CD4-positive, CD25-positive, alpha-beta regulatory T cell (primary cell): ENCODE measurements at places on chromosomes 6 and 20. TPM values are rescaled to one million over a fixed set of nuclear protein-coding genes. Genes with fewer than 3 reads are reported as not detected.

The ASCC3 gene
- total RNA-seq = 51.2 TPM

The DEF6 gene
- 247 TPM for total RNA-seq

The KCNS1 gene
- not detected for total RNA-seq

The ATP6V1G2 gene
- total RNA-seq = 3.9 TPM

The OR2H1 gene
- not detected for total RNA-seq

The PKIB gene
- total RNA-seq = 0.62 TPM

The CAP2 gene
- not detected for total RNA-seq

The CYP39A1 gene
- not detected for total RNA-seq

The KIF6 gene
- not detected for total RNA-seq

The HDGFL1 gene
- not detected for total RNA-seq

GRCh38 chr20:34525709-34526416, 9.6 kb downstream of the DYNLRB1 start:
- H3K27me3 ChIP-seq = no peaks in the 10 kb centered on the region
- no peak overlapping the region for H3K27ac ChIP-seq
- peaks cover 8% of the 10 kb centered on the region for H3K4me1 ChIP-seq
- peaks cover 55% of the 10 kb centered on the region for H3K36me3 ChIP-seq

DNA sequence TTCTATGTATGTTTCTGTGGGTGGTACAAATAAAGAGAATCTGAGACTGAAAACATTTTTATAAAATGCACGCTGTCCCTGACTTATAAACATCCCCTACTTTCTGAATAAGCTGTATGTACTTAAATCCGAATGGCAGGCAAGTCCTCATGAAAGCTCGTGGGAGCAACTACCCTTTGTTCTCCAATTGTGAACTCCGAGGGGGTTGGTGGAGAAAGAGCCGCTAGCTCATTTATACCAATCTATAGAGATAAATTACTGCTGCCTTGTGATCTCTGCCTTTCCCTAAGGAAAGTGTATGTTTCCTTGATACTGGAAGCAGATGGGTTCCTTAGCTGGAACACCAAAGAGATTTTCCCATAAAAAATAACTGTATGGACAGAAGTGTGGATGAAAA, 84.5 kb downstream of the GJA10 start:
- no peaks in the 10 kb centered on the region for H3K27me3 ChIP-seq
- H3K36me3 ChIP-seq = no peaks in the 10 kb centered on the region
- H3K4me3 ChIP-seq = no peak overlapping the region

GRCh38 chr20:5780846-5781217, 30.6 kb downstream of the SHLD1 start:
- H3K27ac ChIP-seq = no peak overlapping the region
- H3K4me3 ChIP-seq = no peak overlapping the region
- H3K4me1 ChIP-seq = no peaks in the 10 kb centered on the region
- H3K27me3 ChIP-seq = no peaks in the 10 kb centered on the region

GRCh38 chr20:15487682-15488081, 1085.6 kb downstream of the KIF16B start:
- H3K4me1 ChIP-seq = no peaks in the 10 kb centered on the region
- H3K36me3 ChIP-seq = no peaks in the 10 kb centered on the region
- no peak overlapping the region for H3K27ac ChIP-seq
- no peak for DNase-seq
- no peak overlapping the region for H3K4me3 ChIP-seq

- no peaks in the 10 kb centered on the region for H3K27me3 ChIP-seq
- H3K27ac ChIP-seq = no peak overlapping the region
- H3K36me3 ChIP-seq = peaks cover 10% of the 10 kb centered on the region
- peaks cover 44% of the 10 kb centered on the region for H3K4me1 ChIP-seq
- DNase-seq = no peak
- peak overlapping the region; percentile 90 for H3K4me3 ChIP-seq
These were observed 1.2 kb downstream of the SAYSD1 start for GRCh38 chr6:39113788-39114187.

- H3K4me1 ChIP-seq = no peaks in the 10 kb centered on the region
- no peak overlapping the region for H3K4me3 ChIP-seq
- no peaks in the 10 kb centered on the region for H3K27me3 ChIP-seq
- no peak for DNase-seq
These were observed 30.4 kb downstream of the ZC3H12D start for GRCh38 chr6:149454346-149454848.

DNA sequence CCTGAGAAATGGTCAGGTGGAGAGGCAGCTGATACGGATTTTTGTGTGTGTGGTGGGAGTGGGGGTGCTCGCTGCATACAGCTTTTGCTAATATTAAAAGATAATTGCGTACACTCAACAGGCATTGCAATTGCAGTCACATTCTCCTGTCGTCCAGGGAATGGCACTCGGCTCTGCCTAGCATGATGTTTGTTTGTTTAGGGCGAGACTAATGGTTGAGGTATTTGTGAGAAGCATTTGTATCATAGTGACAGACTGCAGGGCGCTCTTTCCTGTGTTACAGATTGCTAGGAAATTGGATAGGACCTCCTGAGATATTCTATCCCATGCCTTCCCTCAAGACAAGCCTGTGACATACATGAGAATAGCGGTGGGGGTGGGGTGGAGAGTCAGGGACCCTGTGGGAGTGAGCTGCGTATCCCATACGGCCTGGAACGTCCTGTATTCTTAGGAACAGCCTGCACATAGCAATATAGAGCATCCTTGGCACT, 207.4 kb downstream of the SOX4 start:
- no peaks in the 10 kb centered on the region for H3K36me3 ChIP-seq
- DNase-seq = no peak
- H3K27me3 ChIP-seq = no peaks in the 10 kb centered on the region

GRCh38 chr20:33648396-33649004, 13.6 kb upstream of the C20orf144 start:
- H3K27ac ChIP-seq = no peak overlapping the region
- H3K4me3 ChIP-seq = no peak overlapping the region
- DNase-seq = no peak
- H3K27me3 ChIP-seq = no peaks in the 10 kb centered on the region
- H3K36me3 ChIP-seq = peaks cover 18% of the 10 kb centered on the region

DNA sequence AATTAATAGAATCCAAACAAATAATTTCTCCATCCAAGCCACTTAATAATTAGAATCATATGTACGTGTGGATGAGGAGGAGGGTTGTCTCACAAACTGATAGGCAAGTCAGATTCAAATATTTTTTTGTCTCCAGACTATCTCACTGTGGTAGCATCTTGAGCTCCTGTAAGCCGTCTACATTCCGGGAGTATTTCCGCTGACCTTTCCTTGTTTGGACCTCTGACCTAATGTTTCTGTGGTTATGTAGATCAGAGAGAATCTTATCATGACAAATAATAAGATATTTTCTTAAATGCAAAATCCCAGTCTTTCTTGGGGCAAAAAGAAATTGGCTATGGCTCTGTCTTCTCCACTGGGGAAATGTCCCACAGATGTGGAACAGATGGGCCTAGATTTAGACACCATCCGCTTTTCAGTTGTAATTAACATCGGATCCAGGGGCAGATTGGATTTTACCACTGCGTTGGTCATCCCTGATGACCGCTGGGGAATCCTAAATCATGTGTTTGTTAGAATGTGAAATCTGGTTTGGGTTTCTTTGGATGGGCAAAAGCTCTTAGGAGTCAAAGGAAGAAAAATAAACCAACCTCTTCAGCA, 197.1 kb upstream of the RIN2 start:
- H3K27ac ChIP-seq = no peak overlapping the region
- H3K4me3 ChIP-seq = no peak overlapping the region
- H3K4me1 ChIP-seq = no peaks in the 10 kb centered on the region
- no peak for DNase-seq
- H3K27me3 ChIP-seq = no peaks in the 10 kb centered on the region
- H3K36me3 ChIP-seq = no peaks in the 10 kb centered on the region

GRCh38 chr6:164695896-164696295, 613.5 kb downstream of the C6orf118 start:
- no peak overlapping the region for H3K27ac ChIP-seq
- H3K4me1 ChIP-seq = no peaks in the 10 kb centered on the region
- H3K36me3 ChIP-seq = no peaks in the 10 kb centered on the region
- H3K27me3 ChIP-seq = no peaks in the 10 kb centered on the region
- no peak overlapping the region for H3K4me3 ChIP-seq

GRCh38 chr6:16592223-16592911, 168.9 kb downstream of the ATXN1 start:
- peaks cover 7% of the 10 kb centered on the region for H3K36me3 ChIP-seq
- DNase-seq = no peak
- no peak overlapping the region for H3K27ac ChIP-seq
- H3K4me3 ChIP-seq = no peak overlapping the region
- no peaks in the 10 kb centered on the region for H3K27me3 ChIP-seq

DNA sequence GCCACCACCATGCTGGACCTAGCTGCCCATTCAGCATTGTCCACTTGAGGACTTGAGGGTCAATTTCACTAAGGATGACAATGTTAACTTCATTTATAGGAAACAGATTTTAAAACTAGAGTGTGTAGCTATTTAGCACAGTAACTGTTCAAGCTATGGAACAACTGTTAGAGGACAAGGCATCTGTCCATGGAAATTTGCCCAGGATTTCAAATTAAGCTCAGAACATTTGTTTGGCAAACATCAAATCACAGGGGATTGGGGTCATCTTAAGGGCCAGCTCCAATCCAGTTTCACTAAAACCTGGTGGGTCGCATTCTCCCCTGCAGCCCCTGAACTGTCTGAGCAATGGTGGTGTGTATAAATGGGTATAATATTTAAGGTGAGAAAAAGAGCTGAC, 35.1 kb downstream of the PM20D2 start:
- no peaks in the 10 kb centered on the region for H3K36me3 ChIP-seq
- H3K27ac ChIP-seq = no peak overlapping the region
- no peak overlapping the region for H3K4me3 ChIP-seq
- no peak for DNase-seq

DNA sequence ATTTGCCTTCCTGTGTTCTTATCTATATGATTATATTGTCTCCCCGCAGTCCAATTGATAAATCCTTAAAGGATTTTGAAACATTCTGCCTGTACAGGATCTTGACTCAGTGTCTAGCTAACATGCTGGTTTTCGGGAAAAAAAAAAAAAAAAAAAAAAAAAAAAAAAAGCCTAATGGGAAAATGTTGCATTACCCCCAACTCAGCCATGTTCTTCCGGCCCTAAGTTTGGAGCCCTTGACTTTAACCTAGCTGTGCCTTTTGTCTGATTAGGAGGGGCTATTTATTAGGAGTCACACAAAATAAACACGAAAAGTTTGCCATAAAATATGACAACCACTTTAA, 244.4 kb upstream of the TCF21 start:
- no peak for DNase-seq
- H3K36me3 ChIP-seq = no peaks in the 10 kb centered on the region
- no peaks in the 10 kb centered on the region for H3K4me1 ChIP-seq
- H3K27ac ChIP-seq = no peak overlapping the region
- H3K27me3 ChIP-seq = no peaks in the 10 kb centered on the region
- no peak overlapping the region for H3K4me3 ChIP-seq

DNA sequence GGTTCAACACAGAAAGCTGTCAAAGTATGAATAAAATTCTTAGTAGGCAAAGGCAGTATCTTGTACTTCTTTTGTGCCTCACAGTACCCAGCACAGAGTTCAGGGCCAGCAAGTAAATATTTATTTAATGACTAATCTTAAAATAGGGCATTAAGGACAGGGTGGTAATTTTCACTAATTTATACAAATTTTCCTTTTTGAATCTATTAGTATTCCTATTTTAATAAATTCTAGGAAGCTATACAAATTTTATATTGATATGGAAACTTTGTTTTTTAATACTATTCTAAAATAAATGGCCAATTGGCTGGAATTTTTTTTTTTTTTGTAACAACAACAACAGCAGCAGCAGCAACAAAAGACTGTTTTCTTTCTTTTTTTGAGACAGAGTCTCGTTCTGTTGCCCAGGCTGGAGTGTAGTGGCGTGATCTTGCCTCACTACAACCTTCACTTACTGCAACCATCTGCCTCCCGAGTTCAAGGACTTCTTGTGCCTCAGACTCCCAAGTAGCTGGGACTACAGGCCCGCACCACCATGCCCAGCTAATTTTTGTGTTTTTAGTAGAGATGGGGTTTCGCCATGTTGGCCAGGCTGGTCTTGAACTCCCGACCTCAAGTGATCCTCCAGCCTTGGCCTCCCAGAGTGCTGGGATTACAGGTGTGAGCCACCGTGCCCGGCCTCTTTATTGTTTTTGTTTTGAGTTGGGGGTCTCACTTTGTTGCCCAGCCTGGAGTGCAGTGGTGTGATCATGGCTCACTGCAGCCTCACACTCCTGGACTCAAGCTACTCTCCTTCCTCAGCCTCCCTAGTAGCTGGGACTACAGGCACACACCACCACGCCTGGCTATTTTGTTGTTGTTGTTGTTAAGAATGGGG, 85.2 kb downstream of the FKBP5 start:
- peaks cover 5% of the 10 kb centered on the region for H3K36me3 ChIP-seq
- peaks cover 71% of the 10 kb centered on the region for H3K4me1 ChIP-seq
- no peaks in the 10 kb centered on the region for H3K27me3 ChIP-seq
- DNase-seq = no peak
- peak overlapping the region; percentile 76 for H3K4me3 ChIP-seq
